Astrocyte of the cerebellum (primary cell): ENCODE measurements at places on chromosomes 4 and X.

DNA sequence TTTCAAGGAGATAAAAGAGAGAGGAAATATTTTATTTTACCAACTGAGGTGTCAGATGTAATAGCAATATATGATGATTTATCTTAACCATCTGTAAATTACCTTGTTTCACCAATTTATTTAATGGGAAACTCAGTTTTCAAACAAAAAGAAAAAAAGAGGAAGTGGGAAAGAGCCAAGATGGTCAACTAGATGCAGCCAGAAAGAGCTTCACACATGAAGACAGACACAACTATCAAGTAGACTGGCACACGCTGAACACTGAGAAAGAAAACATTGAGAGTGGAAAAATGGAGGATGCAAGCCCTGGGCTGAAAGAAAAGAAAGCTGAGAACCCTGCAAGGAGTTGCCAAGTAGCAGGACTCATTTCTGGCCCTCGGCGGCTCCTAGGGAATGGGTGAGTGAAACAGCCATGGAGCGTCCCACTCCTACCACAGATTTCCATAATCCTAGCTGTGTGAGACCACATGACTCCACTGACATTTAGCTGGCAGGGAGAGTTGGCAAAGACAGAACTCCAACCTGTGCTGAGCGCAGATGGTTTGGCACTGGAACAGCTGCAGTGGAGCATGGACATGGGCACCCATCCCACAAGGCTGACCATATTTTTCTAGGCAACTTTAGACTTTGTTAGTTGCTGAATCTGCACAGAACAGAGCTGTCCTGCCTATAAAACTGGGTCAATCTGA lies 409.3 kb downstream of the FAM47B start:
- no peak for DNase-seq

- no peak for DNase-seq
These were observed 123.3 kb downstream of the ZNF518B start for GRCh38 chr4:10333942-10334341.

DNA sequence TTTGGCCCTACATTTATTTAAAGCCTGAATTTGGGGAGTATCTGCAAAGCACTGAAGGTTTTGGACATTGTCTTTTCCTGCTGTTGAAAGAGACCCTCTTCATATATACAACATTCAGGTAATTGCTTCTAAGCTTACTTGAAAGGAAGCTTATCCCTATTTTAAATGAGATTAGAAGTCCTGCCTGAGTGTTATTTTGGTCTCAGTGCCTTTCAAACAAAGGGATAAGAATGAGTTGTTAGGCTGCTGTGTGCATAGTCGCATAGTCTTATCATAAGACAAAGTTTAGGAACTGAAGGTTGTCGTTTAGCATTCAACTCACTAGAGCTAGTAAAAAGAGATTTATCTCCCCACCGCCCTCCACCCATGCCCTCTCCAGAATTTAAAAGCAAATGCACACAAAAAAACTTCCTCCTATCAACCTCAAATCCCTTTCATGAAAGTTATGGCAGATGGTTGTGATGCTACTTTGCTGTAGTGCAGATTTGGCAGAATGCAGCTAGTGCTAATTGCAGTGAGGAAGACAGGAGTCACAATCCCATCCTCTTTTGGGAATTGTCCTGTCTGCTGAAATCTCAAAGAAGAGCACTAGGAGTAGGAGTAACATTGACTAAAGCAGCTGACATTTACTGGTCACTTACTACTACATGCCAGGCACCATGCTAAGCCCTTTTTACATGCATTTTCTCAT lies 5.8 kb downstream of the HERC3 start:
- DNase-seq: no peak

DNA sequence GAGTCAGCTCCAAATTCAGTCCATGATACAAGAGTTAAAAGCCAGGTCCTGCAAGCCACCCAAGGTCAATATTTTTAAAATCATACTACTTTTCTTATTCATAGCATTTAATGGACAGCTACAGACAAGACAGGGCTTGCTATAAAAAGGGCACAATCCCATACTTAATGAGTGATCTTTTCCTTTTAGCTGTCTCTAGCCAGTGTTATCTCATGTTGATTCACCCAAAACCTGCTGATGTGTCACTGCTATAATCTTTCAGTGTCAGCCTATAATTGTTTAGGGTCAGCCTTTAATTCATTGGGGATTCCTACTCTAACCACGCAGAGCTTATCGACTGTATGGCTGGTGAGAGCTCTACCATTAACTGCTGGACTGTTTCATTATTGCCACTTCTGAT lies 51.2 kb upstream of the HCCS start:
- DNase-seq: no peak

GRCh38 chrX:145178268-145178667 lies 69.0 kb upstream of the SPANXN1 start:
- DNase-seq: no peak

DNA sequence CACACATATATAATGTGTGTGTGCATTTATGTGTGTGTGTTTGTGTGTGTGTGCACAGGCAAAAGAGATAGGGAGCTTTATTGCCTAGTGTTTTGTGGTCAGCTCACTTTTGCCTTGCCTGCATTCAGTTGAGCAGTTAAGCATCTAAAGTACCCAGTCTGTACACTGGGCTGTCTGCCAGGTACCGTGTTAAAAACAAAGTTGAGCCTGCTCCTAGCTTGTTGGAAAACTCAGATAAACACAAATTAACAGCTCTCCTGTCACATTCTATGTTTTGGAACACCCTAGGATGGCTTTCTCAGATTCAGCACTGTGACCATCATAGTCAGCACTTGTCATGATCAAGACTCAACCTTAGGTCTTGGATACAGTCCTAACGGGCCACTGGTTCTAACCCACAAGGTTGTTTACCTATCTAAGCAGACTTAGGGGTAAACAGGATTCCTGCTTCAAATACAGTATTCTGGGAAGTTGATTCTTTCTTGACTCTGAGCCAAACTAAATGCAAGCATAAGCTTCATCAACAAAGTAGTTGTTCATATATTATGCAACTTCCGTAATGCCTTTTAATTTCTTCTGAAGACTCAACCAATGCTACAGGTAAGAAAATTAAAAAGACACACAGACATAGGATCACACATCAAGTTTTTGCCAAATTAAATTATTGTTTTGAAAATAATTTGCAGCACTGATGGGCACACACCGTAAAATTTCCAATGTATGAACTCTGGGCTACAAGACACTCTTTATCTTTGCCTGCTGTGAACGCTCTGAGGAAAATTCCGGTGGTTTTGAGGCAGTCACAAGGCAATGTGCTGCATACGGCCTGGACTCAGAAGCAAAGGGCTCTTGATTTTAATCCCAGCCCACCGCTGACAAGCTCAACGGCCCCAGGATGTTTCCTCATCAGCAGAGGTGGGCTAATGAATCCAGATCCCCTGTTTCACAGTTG lies 11.3 kb upstream of the CD99 start:
- peak; percentile 64 for DNase-seq

- no peak for DNase-seq
These were observed 39.9 kb upstream of the PCDH18 start for GRCh38 chr4:137572163-137572562.

DNA sequence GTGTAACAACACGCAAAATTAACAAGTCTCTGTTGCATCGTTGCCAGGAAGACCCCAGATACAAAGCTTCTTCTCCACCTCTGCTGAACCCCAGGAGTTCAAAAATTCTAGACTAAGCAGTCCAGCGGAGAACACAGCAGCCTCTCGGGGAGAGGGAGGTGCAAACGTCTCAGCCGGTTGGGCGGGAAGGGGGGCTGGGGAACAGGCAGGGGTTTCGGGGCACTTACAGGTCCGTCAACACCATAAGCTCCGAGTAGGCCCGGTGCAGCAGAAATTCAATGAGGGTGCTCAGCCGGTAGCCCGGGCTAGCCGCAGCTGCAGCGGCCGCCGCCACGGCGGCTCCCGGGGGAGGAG lies 394 bp downstream of the MED14 start:
- no peak for DNase-seq

GRCh38 chrX:109537324-109537665 lies 651 bp downstream of the NXT2 start:
- peak; percentile 28 for DNase-seq

GRCh38 chrX:15524417-15524816 lies 23.8 kb downstream of the BMX start:
- DNase-seq: peak; percentile 72

DNA sequence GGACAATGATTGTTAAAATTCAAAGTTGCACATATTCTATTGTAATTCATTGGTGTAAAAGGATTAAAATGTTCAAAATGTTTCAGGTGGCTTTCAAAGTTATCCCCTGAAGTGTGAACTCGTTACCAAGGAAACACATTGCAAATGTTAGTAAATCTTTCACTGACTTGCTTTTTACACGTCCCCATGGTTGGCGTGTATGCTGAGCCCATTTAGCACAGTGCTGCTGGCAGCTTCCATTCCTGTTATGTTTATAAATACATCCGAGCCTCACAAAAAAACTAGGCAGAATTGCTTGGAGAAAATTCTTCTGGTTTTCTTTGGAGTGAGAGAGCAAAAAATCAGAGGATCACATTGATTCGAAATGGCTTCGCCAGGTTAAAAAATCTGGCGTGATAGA lies 105.9 kb upstream of the HPGD start:
- no peak for DNase-seq

DNA sequence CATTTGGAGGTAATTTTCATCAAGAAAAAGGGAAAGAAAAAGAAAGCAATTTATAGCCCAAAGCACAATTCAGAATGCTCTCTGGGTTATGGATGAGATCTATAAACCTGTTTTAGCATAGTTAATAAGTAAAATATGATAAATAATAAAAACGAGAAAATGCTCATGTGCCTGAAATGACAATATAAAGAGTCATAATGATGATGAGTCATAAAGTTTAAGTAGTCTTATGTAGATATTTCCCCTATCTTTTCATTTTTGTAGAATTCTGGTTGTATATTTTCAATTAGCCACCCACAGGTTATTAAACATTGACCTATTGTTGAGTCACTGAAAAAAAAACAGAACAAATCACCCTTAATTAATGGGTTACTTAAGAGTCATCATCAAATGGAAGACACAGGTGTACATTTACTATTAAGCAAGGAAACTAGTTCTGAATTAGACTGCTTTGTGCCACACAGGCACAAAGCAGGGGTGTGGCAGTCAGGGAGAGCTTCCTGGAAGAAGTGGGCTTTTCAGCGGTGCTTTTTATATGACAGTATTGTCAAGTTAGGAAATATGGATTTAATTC lies 29.3 kb downstream of the BEND4 start:
- no peak for DNase-seq

GRCh38 chr4:158856852-158857251 lies 88.0 kb downstream of the FNIP2 start:
- DNase-seq: peak; percentile 35

GRCh38 chr4:20760053-20760452 lies 59.8 kb downstream of the PACRGL start:
- no peak for DNase-seq

- DNase-seq: no peak
These were observed 129.1 kb upstream of the STIM2 start for GRCh38 chr4:26731351-26732035.

GRCh38 chr4:13396161-13396560 lies 88.0 kb downstream of the RAB28 start:
- no peak for DNase-seq

DNA sequence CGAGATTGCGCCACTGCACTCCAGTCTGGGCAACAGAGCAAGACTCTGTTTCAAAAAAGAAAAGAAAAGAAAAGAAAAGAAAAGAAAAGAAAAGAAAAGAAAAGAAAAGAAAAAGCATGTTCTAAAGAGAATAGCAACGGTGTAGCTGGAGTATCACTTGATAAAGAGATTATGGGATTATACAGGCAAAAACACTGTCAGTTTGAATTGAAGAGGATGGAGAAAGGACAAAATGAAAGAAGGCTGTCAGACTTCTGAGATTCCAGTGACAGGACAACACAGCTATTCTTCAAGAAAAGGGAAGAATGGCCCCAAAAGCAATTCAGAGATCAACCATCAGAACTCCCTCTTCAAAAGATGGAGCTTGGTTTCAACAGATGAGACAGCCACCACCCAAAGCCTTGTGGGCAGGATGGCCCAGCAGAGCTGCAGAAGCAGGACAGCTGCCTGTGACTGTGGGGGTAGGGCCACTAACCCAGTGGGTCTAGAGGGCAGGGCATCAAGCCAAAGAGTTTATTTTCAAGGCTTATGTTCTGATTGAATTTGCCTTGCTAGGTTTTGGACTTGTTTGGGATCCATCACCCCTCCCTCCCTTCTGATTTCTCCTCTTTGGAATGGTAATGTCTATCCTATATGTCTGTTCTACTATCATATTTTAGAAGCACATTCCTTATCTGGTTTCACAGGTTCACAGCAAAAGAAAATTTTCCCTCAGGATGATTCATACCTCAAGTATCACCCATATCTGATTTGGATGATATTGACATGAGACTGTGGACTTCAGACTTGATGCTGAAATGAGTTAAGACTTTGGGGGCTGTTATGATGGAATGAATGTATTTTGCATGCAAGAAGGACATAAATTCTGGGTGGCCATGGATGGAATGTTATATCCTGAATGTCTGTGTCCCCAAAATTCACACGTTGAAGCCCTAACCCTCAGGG lies 17.5 kb downstream of the RFC1 start:
- no peak for DNase-seq

- no peak for DNase-seq
These were observed 36.5 kb downstream of the INPP4B start for GRCh38 chr4:142809559-142809958.

- no peak for DNase-seq
These were observed 7.4 kb downstream of the DOK7 start for GRCh38 chr4:3470244-3471097.

- no peak for DNase-seq
These were observed 351.4 kb downstream of the KLHL13 start for GRCh38 chrX:117765211-117765610.

GRCh38 chr4:185343726-185344581 lies 51.8 kb downstream of the LRP2BP start:
- DNase-seq: no peak

DNA sequence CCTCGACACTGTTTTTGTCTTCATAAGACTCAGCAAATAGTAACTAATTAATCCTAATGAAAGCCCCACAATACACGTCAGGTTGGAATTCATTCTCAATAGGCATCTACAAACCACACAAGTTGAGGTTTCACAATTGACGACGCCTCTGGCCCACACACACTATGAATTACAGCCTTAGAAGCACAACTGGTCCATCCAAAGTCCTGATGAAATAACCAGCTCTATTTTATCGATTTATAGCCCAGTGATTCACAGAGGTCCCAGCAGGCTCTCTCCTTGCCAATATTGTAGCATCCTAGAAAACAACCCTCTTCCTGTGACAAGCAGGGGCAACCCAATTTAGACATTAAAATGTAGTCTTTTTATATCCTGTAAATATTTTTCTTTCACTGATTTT lies 112.1 kb downstream of the NR3C2 start:
- no peak for DNase-seq

DNA sequence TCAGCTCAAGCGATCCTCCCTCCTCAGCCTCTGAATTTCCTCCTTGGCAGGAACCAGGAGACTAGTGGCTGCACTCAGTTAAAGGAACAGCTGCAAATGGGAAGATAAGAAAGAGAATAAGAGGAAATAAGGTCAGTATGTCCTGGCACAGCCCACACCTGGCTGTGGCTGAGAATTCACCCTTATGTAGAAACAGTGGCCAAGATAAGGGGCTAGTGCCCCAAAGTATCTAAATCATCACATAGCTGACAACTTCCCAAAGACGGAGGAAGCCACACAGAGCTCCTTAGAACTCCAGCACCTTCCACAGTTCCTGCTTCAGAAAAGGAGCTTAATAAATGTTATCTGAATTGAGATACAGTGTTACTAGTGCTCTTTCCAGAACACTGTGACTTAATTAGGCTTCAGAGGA lies 2.3 kb upstream of the CHIC2 start:
- DNase-seq: no peak

GRCh38 chr4:117898496-117898895 lies 135.8 kb upstream of the NDST3 start:
- DNase-seq: peak; percentile 46

- DNase-seq: no peak
These were observed 85.2 kb downstream of the PRRG1 start for GRCh38 chrX:37434362-37434761.
